T-helper 1 cell treated with Interleukin-12 subunit alpha and Interleukin-12 subunit beta and Interleukin-4 antibody, amounts not matched to agents 30 ng/mL and 1 ng/mL, for 36 hours (primary cell): ENCODE measurements at places on chromosomes 4 and X. TPM values are rescaled to one million over a fixed set of nuclear protein-coding genes. Genes with fewer than 3 reads are reported as not detected.

The GAGE12G gene
- not detected in 2 replicates for total RNA-seq

The NSD2 gene
- total RNA-seq = 196 and 203 TPM in 2 replicates

The PPM1K gene
- total RNA-seq = 72.1 and 75.1 TPM in 2 replicates

The LGI2 gene
- total RNA-seq = not detected in 2 replicates

The CAPN6 gene
- not detected in 2 replicates for total RNA-seq

The TCEAL7 gene
- not detected in 2 replicates for total RNA-seq

The F8 gene
- 3.9 and 4.6 TPM in 2 replicates for total RNA-seq

The NLGN3 gene
- 2.3 and 3.1 TPM in 2 replicates for total RNA-seq

The FAM9C gene
- total RNA-seq = 0.05 TPM in 1 of 2 replicates, not detected in the other

The MAGEB4 gene
- not detected in 2 replicates for total RNA-seq

The MAGEA3 gene
- not detected in 2 replicates for total RNA-seq

The SPATA4 gene
- total RNA-seq = not detected in 2 replicates

The ATP1B4 gene
- total RNA-seq = not detected in 2 replicates

The CFAP299 gene
- total RNA-seq = not detected in 2 replicates

The SPANXD gene
- not detected in 2 replicates for total RNA-seq

The SEC24B gene
- 29.9 and 30.3 TPM in 2 replicates for total RNA-seq

The RASGEF1B gene
- 1.2 and 1.6 TPM in 2 replicates for total RNA-seq

The GAGE13 gene
- not detected in 2 replicates for total RNA-seq

The FRG2 gene
- total RNA-seq = not detected in 2 replicates

The PTCHD1 gene
- total RNA-seq = not detected in 2 replicates

The PFKFB1 gene
- total RNA-seq = 0.15 and 0.56 TPM in 2 replicates

The P2RY8 gene
- 120 TPM in 2 replicates for total RNA-seq

The OPRPN gene
- total RNA-seq = not detected in 2 replicates

The SHROOM4 gene
- total RNA-seq = not detected in 2 replicates

The SHROOM2 gene
- total RNA-seq = not detected in 2 replicates

The NKX3-2 gene
- not detected in 2 replicates for total RNA-seq

The ASB12 gene
- total RNA-seq = not detected in 2 replicates

The RBM46 gene
- total RNA-seq = not detected in 2 replicates

The PGAM4 gene
- total RNA-seq = 0.34 and 0.83 TPM in 2 replicates

The FOXP3 gene
- 19.9 and 20.4 TPM in 2 replicates for total RNA-seq

The CTSO gene
- 3.6 and 3.8 TPM in 2 replicates for total RNA-seq

The CXCL13 gene
- not detected in 2 replicates for total RNA-seq

The MAGEB6B gene
- not detected in 2 replicates for total RNA-seq

The ADGRL3 gene
- not detected in 2 replicates for total RNA-seq

The BEX1 gene
- total RNA-seq = not detected in 2 replicates
